Suppressor macrophage treated with lipopolysaccharide for 4 hours (primary cell): ENCODE measurements at places on chromosomes 13 and 19.
A peak's percentile ranks its signal among the peaks of the same experiment; 100 is the strongest.

- DNase-seq: no peak
Measured at GRCh38 chr13:80259159-80259558, 81.8 kb downstream of the SPRY2 start.

DNA sequence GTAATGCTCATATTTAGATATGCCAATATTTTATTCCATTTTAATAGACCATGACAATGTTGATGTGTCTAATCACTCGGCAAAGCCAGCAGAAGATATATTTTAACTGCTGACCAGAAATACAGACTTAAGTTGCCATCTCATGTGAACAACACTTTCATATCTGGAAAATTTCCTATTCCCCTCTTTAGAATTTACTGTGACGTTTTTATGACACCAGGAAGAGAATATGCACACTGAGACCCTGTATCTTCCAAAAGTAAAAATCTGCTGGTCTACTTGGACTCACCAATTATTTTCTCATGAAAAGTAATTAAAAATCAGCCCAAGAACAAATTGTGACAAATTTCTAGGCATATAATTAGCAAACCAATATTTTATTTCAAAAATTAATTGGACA lies 2.1 kb downstream of the PROSER1 start:
- DNase-seq: no peak

GRCh38 chr19:4414800-4415321 lies 12.4 kb downstream of the CHAF1A start:
- DNase-seq: no peak

DNA sequence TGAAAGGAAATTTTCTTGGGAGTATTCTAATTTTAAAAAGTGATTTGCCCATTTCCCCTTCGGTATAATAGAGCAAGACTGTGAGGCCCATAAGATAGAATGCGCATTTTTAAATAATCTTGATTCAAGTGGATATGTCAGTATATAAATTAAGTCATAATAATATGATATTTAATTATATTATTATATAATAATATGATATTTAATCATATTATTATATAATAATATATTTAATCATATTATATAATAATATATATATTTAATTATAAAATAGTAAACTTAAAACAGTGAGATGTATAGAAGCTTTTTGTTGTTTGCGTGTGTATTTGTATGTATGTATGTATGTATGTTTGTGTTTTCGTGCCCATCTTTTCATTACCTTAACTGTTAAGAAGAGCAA lies 682.5 kb downstream of the PCDH9 start:
- no peak for DNase-seq

DNA sequence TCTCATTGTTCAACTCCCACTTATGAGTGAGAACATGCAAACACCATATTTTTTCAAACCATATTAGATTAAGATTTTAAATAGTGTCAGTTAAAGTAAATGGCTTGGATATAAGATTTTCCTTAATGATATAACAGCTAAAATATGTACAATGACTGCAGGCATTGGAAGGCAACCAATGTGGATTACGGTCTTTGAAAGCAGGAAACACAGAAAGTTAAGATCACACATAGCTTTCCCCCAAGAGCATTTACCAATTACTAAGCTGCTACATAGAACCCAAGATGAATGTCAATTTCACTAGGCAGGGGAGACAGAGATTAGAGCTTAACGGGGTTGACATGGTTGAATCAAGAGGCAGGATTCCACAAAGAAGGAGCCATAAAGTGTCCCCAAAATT lies 173.2 kb upstream of the TRPC4 start:
- no peak for DNase-seq

DNA sequence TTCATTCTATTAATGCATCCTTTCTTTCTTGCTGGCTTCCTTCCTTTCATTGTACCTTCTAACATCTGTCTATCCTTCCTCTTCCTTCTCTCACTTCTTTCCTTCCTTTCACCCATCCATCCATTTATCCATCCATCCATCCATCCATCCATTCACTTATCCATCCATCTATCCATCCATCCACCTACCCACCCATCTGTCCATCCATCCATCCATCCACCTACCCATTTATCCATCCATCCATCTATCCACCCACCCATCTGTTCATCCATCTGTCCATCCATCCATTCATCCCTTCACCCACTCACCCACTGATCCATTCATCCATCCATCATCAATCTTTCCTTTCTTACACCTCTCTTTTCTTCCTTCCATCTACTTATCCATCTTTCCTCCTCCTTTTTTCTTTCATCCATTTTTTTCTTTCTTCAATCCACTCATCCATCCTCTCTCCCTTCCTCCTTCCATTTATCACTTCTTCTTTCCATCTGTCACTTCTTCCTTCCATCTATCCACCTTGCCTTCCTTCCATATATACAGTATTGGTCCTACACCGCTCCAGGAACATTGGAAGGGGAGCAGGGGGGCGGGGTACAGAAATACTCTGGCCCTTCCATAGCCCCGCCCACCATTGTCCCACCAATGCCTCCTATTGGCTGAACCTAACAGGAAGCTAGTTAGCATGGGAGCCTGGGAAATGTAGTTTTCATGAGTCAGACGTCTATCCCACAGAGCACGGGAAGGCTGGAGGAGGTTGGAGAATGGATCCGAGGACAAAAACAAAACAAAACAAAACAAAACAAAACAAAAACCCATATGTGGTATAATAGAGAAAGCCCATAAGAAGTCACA lies 45.9 kb downstream of the MBD3L1 start:
- no peak for DNase-seq

- DNase-seq: no peak
Measured at GRCh38 chr13:93963266-93964145, 516.0 kb downstream of the DCT start.

DNA sequence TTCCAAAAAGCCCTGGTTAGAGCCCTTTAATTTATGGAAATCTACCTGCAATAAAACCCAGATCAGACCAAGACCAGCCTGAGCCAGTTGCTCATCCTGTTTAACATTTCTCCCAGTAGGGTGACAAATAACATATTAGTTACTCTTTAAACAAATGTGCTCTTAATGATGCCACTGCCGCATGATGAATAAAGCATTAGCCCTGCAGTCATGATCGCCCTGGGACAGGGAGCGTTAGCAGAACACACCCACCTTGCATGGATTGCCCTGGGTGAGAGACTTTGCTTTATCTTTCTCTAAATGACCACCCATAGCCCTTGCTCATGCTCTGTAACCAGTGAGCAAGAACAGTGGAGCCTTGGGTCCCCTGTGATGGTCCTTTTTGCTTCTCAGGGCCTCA lies 362.4 kb downstream of the ENOX1 start:
- DNase-seq: no peak

GRCh38 chr13:30664689-30665275 lies 47.1 kb downstream of the USPL1 start:
- DNase-seq: peak; percentile 65

DNA sequence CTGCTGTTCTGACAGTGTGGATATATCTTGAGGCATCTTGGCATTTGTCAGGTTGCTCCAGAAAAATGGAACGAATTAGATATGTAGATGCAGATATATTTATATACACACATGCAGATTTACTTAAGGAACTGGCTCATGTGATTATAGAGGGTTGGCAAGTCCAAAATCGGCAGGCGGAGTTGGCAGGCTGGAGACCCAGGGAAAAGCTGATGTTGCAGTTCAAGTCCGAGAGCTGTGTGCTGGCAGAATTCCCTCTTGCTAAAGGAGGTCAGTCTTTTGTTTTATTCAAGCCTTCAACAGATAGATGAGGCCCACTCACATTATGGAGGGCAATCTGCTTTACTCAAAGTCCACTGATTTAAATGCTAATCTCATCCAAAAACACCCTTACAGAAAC lies 24.4 kb upstream of the CSNK1A1L start:
- no peak for DNase-seq

DNA sequence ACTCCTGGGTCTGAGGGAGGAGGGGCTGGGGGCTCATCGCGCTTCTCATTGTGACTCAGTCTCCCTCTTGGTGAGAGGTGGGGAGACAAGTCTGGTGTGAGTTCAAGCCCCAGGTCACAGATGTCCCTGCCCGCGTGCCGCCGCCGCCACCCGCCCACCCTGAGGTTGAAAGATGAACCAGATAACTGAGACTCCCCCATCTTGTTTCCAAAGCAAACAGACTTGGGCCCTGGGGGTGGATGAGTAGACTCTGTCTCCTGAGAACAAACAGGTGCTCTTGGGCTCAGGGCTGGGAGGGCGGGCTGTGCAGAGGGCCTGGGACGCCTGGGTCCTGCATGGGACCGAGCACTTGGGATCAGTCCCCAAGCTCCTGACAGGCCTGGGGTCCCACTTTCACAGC lies 567 bp downstream of the SBK2 start:
- no peak for DNase-seq

DNA sequence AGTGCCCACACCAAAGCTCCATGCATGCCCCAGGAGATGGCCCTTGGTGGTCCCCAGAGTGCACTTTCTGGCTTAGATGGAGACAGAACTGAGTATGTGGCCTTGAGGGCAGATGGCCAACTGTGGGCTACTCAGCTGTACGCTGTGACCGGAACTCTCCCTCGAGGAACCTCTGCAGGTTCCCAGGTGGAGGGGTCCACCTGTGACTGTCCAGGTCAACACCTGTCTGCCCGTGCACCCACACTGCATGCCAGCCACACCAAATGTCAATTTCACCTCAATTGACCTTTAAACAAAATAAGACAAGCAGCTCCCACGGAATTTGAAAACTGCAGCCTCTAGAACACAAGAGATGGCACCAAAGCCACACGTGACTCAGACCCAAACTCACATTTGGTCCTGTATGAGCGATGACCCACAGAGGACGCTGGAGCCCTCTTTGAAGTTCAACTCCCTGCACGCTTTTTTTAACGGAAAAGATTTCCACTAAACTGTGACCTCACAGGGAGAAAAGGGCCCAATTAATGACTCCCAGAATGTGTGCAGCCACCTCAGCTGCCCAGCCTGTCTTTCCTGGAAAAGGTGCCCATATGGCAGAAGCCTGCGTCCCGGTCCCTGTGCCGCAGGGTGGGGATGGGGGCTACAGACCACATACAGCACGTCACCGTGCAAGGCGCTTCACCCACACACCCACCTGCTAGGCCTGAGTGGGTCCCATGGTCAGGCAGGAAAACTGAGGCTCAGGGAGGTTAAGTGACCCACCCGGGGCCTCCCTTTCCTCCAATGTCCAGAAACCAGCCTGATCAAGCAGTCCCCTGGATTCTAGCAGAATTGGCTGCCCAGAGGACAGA lies 47.7 kb downstream of the KLF2 start:
- no peak for DNase-seq

DNA sequence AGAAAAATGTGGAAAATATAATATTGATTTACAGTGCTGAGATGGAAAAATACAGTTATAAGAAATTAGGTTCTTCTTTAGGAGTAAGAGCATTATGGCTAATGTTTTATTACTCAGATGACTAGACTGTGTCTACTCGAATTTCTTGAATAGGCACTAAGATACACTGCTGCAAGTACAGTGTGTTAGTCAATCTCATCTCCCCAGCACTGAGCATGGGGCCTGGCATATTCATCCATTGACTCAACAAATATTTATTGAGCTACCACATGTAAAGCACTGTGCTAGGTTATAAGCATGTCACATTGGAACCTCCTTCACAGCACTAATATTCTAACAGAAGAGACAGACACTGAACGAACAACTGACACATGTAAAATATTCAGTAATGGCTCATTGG lies 242.5 kb upstream of the GPC6 start:
- DNase-seq: no peak

DNA sequence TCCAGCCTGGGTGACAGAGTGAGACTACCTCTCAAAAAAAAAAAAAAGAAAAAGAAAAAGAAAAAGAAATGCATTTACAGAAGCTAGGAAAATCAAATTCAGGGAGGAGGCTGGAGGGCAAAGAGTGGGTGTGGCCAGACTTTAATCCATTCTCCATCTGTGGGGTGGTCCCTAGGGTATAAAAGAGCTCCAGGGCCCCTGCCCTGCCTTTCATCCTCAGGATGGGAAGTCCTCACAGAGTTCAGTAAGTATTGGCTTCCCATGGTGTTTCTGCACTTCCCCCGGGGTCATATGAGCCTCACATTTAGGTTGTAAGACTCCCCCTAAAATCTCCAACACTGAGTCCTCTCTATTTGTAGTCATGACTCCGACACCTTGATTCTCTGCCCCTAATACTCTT lies 33.0 kb downstream of the DPRX start:
- no peak for DNase-seq

- DNase-seq: peak; percentile 46
Measured at GRCh38 chr19:19514215-19514657, 1.1 kb downstream of the TSSK6 start.

- DNase-seq: no peak
Measured at GRCh38 chr19:48615231-48616040, 560 bp upstream of the FAM83E start.

GRCh38 chr19:56333506-56333905 lies 18.9 kb upstream of the ZSCAN5A start:
- DNase-seq: peak; percentile 81

GRCh38 chr19:35118268-35119020 lies 2.8 kb downstream of the FXYD3 start:
- DNase-seq: no peak

- no peak for DNase-seq
Measured at GRCh38 chr13:96011291-96011872, 41.8 kb downstream of the UGGT2 start.

DNA sequence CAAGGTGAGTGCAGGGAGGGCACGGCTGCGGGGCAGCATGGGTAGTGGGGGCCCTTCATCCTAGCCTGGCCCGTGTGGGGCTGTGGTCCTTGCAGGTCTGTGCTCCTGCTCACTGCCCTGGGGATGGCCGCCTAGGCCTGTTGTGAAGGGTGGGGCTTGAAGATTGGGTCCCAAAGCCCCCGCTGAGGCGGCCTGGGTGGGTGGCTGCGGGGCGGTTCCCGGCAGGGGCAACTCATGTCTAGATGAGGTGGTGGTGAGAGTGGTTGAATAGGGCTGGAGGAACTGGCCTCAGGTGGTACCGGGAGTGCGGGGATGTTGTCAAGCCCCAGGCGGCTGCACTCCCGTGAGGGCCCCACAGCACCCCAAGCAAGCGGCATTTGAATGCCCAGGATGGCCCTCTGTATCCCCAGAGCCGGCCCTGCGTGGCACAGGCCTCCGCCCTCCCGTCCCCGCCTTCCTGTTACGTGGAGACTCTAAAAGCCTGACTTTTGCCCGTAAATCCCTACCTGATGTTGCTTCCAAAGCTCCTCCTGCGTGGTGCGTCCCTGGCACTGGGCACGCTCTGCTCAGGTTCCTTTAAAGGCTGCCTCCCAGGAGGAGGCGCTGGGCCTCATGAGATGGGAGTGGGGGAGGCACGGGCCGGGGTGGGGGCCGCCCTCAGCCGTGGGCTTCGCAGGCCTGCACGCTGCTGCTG lies 15.0 kb downstream of the SPPL2B start:
- DNase-seq: no peak
